ENCODE measurements at places on chromosomes 12 and 14.

- no peak for DNase-seq
Measured at GRCh38 chr14:72830786-72831594, 62.9 kb downstream of the DPF3 start.

- no peak for DNase-seq
Measured at GRCh38 chr12:50482571-50482970, 22.2 kb upstream of the DIP2B start.

DNA sequence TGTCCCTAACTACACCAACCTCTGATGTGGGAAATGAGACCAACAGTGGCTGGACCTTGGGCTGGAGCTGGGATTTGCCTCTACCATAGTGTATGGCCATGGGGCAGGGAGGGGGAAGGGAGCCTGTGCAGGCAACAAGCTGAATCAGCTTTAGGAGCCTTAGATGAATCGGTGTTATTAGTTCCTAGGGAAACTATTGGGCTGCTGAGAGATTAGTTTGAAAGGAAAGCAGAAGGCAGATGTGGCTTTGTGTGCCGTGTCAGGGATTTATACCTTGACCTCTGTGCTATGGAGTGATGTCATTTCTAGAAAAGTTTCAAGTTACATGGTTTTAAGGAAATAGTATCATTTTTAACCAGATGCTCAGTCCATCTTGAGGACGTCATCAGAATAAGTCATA is 19.5 kb upstream of the GAS2L3 start:
- DNase-seq: no peak

DNA sequence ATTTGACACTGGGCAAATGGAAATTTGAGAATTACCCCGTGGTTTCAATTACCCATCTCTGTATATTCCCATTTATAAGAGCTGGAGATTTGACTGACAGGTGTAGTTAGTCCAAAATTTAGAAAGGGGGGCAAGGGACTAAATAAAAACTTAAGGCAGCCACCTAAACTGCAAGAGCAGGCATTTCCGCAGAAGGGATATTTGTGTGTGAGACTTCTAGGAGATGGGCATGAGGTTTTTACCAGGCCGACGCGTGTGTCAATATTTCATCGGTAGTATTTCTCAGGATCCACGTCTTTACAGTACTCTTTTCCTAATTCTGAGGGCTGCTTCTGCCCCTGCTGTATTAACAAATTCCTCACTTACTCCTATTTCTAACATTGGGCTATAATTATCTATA is 1.4 kb downstream of the FAR2 start:
- DNase-seq: no peak

DNA sequence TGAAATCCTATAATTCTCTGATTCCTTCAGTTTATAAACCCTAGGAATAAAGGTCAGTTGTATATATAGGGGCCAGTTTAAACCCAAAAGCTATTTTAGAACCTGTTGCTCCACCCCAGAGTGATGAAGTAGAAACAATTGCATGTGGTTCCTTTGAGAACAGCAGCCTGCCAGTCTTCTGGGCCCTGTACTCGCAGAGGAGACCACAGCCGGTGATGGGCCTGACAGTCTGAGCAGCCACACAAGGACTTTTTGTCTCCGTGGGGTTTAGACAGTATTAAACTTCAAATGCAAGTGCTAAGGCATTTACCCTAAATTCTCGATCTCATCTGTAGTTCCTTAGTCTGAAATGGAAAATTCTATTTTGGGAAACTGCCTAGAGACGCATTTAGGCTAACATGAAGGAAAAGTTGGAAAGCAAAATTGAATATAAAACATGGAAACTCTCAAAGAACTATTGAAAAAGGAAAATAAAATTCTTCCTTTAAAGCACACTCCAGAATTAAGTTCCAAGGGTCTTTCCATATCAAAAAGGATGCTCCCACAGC is 80.6 kb downstream of the PRICKLE1 start:
- DNase-seq: no peak

- DNase-seq: no peak
Measured at GRCh38 chr14:81605660-81606059, 72.0 kb upstream of the SEL1L start.

DNA sequence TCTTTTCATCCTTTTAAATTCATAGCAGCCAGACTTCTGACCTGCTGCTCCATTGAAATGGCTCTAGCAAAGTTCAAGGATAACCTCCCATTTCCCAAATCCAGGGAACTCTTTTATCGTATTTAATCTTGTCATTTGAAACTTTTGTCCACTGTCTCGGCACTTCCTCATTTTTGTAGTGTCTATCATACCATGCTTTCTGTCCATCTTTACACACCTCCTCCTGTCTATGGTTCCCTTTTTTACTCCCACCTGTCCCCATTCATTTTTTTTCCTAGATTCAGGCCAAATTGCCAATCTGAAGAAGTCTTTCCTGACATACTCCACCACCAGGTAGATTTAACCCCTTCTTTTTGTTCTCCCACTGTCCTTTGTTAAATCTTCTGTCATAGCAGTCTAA is 31.0 kb downstream of the NFYB start:
- DNase-seq: no peak

DNA sequence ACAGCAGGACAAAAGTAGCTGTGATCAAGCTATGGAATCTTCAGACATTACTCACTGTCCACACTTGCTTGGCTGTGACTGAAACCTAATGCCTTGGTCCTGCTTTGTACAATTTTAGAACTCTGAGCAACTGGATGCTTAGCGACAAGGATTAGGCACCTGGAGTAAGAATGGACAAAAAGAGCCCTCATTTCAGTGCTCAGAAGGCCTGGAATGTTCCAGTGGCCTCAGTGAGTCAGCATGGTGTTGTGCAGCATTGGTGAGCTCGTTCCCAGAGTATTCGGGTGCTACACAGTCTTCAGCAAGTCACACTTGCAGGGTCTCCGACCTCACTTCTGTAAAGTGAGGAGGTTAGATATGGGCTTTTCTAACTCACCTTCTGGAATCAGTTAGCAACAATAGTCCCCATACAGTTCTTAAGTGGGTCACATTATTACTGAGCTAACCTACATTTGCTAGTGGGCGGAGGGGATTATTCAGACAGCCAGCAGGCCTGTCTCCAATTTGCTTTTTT is 108.0 kb upstream of the MDM1 start:
- DNase-seq: no peak

DNA sequence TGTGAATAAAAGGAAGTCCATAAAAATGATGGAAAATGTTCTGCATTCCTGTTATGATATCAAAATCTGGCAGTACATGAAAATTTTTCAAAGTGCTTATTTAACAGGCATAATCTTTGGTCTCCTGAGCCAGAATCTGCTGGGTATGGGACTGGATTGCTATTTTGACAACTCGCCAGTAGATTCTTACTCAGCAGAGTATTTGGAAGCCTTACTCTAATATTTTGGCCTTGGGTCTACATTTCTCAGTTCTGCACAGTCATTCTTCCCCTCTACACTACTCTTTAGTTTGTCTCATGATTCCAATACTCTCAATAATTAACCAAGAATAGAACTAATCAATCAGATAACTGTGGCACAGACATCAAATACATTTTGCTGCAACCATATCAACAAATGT is 1.1 kb upstream of the SLCO1B1 start:
- no peak for DNase-seq

DNA sequence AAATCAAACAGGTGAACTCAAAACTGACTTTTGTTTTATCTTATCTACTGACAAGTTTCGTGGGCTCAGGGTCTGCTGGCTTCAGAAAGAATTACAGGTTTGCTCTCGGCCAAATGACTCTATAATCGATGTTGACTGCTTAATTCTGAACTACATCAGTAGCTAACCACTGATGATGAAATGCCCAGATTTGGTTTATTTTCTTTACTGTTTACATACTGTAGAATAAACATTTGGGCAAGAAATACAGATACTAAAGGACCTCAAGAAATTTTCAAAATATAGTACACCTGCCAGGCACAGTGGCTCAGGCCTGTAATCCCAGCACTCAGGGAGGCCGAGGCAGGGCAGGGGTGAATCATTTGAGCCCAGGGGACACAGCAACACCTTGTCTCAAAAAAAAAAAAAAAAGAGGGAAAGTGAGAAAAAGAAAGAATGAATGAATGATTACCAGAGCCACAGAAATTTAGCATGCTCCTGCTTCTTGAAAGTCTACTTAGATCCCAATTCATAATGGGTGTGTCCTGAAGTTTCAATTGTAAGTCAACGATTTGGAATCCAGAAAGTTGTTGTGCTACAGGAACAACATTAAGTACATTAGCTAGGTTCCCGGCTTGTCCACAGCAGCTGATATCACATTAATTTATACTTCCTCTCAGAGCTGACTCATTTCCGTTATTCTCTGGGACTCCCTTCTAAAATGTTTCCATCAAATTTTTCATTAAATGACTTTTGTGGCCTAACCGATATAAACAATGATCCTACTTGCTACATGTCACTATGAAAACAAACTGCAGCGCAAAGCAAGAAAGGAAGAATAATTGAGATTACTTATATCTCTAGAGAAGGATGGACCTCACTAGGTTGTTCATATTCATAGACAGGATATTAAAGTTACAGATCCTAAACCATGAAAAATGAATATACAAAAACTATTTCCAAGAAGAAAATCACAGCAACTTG is 134.3 kb downstream of the MED13L start:
- no peak for DNase-seq

DNA sequence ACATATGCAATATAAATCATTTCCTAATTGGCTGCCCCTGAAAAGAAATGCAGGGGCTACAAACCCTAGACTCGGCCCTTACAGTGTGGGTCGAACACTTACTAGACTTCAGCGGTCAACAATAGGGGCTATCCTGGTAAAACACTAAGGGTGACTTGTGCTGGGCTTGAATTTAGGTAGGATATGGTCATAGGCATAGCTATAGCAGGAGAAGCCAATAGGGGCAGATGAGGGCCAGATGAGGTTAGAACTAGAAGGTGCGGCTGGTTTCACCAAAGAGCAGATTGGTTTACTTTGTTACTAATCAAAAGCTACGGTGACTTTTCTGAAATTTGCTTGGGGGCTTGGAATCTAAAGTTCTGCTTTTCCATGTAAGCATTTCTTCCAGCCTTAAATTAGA is 282.3 kb upstream of the DIO2 start:
- no peak for DNase-seq

DNA sequence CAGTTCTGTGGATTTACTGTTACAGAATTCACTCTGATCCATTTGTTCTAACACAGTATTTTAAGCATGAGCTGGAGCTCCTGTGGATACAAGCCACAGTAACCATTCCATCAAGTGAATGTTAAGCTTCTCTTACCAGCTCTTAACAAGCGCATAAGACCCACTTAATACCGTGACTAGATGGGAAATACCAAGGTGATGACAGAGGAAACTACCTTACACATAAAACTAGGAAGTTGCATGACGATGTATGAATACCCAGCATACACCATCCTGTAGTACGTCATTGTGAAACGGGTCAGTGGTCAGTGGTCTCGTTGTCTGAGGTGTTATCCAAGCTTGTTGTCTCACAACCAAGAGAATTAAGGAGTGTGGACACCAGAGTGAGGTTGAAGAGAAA is 2.0 kb upstream of the GALC start:
- no peak for DNase-seq

- no peak for DNase-seq
Measured at GRCh38 chr12:54220092-54220557, 31.3 kb upstream of the SMUG1 start.

GRCh38 chr12:90543374-90543773 is 411.6 kb downstream of the CCER1 start:
- DNase-seq: no peak

GRCh38 chr14:64919618-64920017 is 5.4 kb downstream of the CHURC1 start:
- no peak for DNase-seq

DNA sequence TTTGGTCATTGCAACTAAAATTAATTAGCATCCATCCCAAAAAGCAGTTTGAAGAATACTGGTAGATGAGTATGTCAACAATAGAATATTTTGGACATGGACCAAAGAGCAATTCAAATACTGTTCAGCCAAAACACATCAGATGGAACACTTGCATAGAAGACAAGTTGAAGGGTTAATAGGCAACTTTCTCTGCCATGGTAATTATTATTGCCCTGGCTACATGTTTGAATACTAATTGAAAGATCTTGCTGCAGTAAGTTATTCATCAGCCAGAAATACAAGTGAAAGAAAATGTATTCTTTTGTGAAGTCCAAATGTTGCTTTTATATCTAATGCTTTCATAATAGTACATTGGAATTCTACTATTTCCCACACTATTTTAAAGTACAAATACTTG is 10.1 kb downstream of the ANO6 start:
- DNase-seq: no peak

DNA sequence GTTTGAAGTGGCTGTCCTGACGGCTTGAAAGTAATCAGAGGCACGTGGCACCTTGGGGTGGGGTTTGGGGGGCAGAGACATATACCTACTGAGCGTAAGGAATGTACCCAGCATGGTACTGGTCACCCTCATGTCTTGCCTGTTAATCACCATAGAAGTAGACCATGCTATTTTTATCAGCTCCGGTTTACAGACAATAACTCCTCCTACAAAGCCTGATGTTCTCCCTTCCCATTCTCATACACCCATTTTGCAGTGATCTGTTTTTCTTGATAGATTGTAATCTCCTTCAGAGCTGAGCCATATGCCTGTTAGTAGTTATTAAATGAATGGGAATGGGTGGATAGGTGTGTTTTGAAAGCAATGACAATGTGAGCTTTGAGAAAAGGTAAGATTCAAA is 10.5 kb downstream of the EVL start:
- no peak for DNase-seq

DNA sequence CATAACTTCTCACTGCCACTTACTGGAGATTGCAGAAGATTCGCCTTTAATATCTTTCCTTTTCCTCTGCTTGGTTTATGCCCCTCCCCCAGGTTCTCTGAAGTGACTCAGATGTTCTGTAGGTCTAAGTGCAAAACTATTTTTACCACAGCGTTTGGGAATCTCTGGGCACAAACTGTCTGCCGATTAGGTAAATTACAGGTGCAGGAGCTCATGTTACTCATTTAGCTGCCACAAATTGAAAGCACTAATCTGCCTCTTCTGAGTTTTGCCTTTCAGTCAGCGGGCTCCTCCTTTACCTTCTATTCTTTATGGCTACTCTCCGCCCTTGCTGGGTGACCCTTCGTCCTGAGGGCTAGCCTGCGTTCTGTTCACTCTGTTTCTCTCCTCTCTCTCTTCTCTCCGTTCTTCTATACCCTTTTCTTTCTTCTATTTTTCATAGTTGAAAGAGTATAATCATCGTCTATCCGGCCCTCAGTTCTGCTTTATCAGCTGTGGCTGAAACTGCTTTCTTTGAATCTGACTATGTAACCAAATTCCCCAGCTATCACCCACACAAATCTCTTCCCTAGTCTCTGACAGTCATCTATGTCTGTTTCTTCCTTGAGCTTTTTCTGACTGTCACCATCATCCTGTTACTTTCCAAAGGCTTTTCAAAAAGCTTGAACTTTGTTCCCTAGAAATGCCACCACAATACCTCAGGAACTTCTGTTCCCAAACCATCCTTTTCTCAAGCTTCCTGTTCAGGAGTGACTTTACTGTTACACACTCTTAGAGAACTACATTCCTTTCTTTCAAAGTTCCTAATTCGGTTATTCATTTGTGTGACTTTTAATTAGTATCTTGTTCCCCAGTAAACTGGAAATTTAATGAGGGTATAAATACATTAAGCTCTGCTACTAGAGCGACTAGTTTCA is 4.3 kb upstream of the MYF6 start:
- no peak for DNase-seq

All from iPS DF 6.9 (cell line).